ENCODE measurements at places on chromosomes 2 and 18.

GRCh38 chr2:138762533-138762932 is 17.7 kb downstream of the NXPH2 start:
- no peak for DNase-seq

- no peak for DNase-seq
These were observed 322.9 kb upstream of the KCNJ3 start for GRCh38 chr2:154375579-154375931.

GRCh38 chr2:106624787-106625380 is 137.7 kb downstream of the CD8B2 start:
- DNase-seq = no peak

DNA sequence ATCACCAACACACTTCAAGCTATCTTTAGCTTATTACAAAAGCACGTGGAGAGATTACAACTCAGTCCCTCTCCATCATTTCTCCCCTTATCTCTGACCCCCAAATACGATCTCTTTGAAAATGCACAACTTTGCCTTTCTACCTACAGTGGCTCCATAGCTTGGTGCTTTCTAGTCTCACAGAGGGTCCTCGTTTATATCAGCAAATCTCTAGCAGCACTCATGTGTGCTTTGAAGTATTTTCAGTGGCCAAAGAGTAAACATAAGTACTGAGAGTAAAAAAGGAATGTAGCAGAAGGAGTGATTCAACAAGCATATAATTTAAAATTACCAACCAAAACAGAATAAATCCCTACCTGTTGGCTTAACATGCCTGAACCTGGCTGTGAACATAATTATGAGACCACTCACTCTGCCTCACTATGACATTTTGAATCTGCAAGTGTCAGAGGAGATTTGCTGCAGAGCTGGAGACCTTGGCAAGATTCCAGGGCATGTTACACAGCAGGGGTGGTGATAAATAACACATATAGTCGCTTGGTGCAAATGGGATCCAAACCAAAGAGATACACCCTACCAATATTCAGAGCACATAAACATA is 54.6 kb downstream of the LAMA3 start:
- no peak for DNase-seq

GRCh38 chr2:205892665-205893259 is 193.2 kb downstream of the INO80D start:
- DNase-seq = no peak

GRCh38 chr2:64111426-64111825 is 32.8 kb downstream of the PELI1 start:
- no peak for DNase-seq

DNA sequence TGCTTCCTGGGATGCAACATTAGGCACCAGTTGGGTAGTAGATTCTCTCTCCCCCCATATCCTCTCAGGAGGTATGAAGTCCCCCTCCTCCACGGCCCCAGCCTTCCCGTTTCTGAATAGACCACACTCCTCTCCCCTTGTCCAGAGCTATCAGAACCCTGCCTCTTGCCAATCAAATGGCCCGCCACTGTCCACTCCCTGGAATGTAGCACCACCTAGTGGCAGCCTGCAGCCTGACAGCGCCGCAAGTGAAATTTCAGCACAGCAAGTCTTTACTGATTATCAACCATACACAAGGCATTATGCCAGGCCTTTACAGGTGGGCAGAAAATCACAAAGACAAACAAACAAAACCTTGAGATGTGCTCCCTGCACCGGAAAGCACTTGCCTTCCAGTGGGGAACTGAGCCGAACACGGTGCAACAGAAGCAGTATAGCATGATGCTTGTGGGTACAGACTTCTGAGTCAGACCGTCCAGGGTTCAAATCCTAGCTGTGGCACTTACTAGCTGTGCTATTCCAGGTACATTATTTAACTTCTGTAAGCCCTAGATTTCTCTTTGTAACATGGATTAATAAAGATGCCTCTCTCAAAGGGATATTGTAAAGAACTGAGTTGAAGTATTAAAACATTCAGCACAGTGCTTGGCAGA is 174.0 kb downstream of the SMAD2 start:
- peak; percentile 58 for DNase-seq

- no peak for DNase-seq
These were observed 149.7 kb downstream of the MREG start for GRCh38 chr2:215863687-215864086.

- no peak for DNase-seq
These were observed 97.5 kb upstream of the CXCR4 start for GRCh38 chr2:136215449-136215848.

- no peak for DNase-seq
These were observed 30.4 kb downstream of the TMEM178A start for GRCh38 chr2:39696101-39696553.

GRCh38 chr2:1754461-1755170 is 10.3 kb upstream of the PXDN start:
- DNase-seq = no peak

DNA sequence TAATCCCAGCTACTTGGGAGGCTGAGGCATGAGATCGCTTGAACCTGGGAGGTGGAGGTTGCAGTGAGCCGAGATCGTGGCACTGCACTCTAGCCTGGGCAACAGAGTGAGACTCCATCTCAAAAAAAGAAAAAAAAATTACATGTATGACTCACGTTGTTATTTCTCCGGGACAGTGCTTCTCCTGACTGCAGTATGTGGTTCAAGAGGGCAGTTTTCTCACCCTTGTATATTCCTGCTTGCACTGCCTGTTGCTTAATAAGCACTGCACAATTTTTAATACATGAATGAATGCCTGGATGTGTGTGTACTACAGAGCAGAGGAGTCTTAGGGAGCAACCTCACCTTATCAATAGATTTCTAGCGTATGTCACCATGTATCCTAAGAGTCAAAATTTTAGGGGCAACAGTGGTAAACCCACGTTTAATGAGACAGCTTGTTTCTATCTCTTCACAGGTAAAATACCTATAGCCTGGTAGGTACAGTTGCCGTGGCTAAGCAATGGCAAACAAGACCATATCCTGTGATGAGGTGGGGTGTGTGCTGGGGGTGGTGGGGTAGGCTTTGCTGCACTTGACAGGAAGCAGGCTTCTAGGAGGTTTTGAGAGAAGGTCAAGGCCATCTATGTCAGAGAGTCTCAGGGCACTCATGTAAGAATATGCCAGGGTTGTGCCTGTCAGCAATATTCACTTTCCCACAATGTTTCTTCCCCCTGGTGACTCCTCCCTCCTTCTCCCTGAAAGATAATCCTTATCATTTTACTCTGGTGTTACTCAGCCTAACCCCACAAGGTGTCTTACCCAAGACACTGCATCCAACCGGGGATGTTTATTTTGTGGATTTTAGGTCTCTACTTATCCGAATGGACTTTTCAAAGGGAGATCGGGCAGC is 36.9 kb upstream of the MEX3C start:
- no peak for DNase-seq

GRCh38 chr18:62566199-62566598 is 43.4 kb downstream of the ZCCHC2 start:
- peak; percentile 36 for DNase-seq

- DNase-seq = peak; percentile 43
These were observed 9.6 kb downstream of the SERPINB8 start for GRCh38 chr18:63979409-63979920.

DNA sequence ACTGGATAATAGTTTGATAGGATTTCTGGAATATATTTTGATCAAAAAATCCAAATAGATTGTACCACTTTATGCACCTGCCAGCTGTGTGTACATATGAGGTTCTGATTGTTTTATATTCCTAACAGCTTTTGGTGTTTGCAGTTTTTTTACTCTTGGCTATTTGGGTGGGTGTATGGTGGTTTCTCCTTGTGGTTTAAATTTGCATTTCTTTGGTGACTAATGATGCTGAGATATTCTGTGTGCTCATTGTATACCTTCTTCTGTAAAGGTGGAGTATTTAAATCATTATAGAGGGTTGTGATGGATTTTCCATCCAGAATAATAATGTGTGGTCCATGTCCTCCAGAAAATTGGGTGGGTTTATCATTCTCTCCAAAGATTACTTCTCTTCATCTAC is 372.9 kb downstream of the THSD7B start:
- DNase-seq = no peak

GRCh38 chr2:217195016-217195415 is 335.2 kb upstream of the TNP1 start:
- DNase-seq = no peak

GRCh38 chr2:156826341-156826933 is 390.3 kb downstream of the GPD2 start:
- DNase-seq = no peak

- DNase-seq = no peak
These were observed 34.7 kb downstream of the RASGRP3 start for GRCh38 chr2:33511141-33511540.

GRCh38 chr2:226135861-226136548 is 663.6 kb downstream of the IRS1 start:
- DNase-seq = no peak
